Sigmoid colon (tissue), 7 donors: ENCODE measurements at places on chromosomes 7 and 10. TPM values are rescaled to one million over a fixed set of nuclear protein-coding genes. Genes with fewer than 3 reads are reported as not detected.

DNA sequence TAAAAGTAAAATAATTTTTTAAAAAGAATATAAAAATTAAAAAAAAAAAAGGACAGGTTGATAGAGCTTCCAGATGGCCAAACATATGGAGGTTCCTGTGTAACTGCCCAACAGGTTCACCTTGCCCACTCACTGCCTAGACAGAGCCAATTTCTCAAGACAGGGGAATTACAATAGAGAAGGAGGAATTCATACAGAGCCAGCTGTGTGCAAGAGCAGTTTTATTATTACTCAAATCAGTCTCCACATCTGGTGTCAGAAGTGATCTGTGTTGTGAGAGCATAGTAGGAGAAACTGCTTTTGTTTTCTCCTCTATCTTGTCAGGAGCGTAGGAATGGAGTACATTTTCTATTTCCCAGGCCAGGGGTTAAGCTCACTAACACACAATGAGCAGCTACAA lies 31.0 kb downstream of the C7orf33 start:
- peaks cover 8% of the 10 kb centered on the region for H3K4me1 ChIP-seq
- no peak for DNase-seq
- H3K36me3 ChIP-seq: no peaks in the 10 kb centered on the region
- H3K27me3 ChIP-seq: peaks cover 7% of the 10 kb centered on the region
- no peak overlapping the region for H3K27ac ChIP-seq

Gene ZNF365
- total RNA-seq: 0.82 TPM

DNA sequence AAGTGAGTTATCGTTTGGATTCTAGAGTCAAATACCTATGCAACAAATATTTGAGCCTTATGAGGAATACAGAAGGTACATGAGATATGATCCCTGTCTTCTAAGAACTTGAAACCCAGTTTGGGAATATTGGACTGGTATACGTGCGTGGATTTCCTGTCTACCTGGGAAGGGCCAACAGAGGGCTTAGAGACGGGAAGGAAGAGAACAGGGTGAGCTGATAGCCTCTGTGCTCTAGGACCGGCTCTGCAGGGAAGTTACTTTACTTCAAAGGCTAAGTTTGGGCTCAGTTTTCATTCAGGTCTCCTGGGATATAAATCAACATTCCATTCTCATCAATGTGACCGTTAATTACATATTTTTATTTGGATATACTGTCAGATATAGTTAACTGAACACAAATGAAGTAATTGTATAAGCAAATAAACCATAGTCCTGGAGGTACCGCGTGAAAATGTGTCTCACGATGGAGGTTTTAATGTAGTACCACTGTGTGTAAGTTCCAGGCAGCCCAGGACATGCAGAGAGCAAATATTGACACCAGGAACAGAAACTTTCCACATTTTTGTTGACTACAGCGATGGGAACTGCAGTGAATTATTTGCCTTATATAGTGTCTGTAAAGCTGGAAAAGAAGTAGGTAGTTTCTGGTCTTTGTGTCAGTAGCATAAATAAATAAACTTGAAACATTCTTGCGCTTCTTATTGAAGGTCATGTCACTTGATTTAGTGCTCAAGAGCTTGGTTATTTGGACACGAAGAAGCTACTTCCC lies 8.6 kb downstream of the CHST12 start:
- H3K27ac ChIP-seq: peak overlapping the region; percentile 38
- H3K27me3 ChIP-seq: no peaks in the 10 kb centered on the region
- H3K4me3 ChIP-seq: no peak overlapping the region
- no peak for DNase-seq
- H3K4me1 ChIP-seq: peaks cover 42% of the 10 kb centered on the region

DNA sequence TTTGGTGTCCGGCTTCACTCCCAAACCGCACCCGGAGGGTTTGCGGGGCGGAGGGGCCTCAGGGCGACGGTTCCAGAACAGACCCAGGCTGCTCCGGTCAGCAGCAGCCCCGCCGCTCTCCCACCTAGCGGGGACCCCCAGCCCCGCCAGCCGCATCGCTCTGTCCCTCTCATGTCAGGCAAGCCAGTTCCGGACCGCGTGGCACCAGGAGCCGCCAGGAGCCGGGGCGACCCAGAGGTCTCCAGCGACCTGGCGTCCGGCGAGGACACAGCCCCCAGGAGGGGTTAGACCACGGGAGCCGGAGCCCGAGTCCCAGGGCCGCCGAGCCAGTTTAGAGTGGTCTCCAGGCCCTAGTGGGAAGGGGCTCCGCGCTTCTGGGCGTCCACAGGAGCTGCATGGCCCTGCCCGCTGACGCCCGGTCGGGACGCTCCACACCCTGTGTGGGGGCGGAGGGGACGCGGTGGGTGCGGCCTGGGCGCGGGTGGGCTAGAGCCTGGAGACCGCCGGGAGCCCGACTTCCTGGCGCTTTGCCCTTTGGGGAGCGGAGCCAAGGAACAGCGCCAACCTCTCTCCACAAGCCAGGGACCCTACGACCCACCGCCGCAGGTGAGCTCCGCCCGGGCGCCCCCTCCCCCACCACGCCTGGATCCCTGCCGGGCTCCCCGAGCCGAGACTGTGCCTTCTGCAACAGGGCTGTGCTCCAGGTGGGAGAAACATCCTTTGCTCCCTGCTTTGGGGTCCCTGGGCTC lies 43.4 kb downstream of the ZNF117 start:
- peak overlapping the region; percentile 48 for H3K4me3 ChIP-seq
- H3K4me1 ChIP-seq: peaks cover 12% of the 10 kb centered on the region
- no peaks in the 10 kb centered on the region for H3K36me3 ChIP-seq

DNA sequence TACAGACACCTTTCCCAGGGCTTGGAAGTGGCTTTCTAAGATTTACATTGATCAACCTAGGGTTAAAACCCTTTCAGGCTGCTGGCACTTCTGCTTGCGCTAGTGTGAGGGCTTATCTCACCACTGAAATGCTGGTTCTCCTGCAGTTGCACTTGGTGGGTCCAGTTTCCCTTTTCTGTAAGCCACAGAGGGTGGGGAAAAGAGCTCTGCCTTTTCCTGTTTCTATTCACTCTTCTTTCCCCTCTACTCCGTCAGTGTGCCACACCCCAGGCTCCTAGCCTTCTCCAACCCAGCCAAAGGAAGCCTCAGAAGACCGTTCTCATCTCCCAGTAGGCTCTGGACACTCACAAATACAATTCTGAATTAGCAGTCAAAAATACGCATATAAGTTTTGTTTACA lies 19.0 kb upstream of the CAPZA2 start:
- H3K4me1 ChIP-seq: no peaks in the 10 kb centered on the region
- H3K27ac ChIP-seq: no peak overlapping the region
- no peaks in the 10 kb centered on the region for H3K27me3 ChIP-seq
- no peak for DNase-seq

Gene PDE6C
- total RNA-seq: not detected

DNA sequence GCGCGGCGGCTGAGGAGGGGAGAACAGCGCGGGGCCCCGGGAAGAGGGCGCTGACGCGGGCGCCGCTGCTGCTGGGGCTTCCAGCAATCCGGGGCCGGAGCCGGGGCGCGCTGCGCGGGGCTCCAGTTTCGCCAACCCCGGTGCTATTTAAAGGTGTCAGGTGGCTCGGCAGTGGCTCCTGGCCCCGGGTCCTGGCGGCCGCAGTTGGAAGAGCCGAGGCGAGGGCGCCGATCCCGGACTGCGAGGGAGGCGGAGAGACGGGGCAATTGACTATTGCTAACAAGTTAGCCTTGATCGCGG lies 347 bp downstream of the LBX1 start:
- no peak overlapping the region for H3K27ac ChIP-seq
- peak overlapping the region; percentile 17 for H3K4me3 ChIP-seq
- DNase-seq: no peak
- H3K4me1 ChIP-seq: peaks cover 58% of the 10 kb centered on the region
- no peaks in the 10 kb centered on the region for H3K36me3 ChIP-seq
- H3K27me3 ChIP-seq: peaks cover 100% of the 10 kb centered on the region

Gene NKX2-3
- 35.2 TPM for total RNA-seq

- peaks cover 42% of the 10 kb centered on the region for H3K4me1 ChIP-seq
- H3K4me3 ChIP-seq: no peak overlapping the region
- no peak for DNase-seq
- H3K36me3 ChIP-seq: no peaks in the 10 kb centered on the region
- no peaks in the 10 kb centered on the region for H3K27me3 ChIP-seq
These were observed 25.8 kb downstream of the TACC2 start for GRCh38 chr10:122014652-122015248.

DNA sequence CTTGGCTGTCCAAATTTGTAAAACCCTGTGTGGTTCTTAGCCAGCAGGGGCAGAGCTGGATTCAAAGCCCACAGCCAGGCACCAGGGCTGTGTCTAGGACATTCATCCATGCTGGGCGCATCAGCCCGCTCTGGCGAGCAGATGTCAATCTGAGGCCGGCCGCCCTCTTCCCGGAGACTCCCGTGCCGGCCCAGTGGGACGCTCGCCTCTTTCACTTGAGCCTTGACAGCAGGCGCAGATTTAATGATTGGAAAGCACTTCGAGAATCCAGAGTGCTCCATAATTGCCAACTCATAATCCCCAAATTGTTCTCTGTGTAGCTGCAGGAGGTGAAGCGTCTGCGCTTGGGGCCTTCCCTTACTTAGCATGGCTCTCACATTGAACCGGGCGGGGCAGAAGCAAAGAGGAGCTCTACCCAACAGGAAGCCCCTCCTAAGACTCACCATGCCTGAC lies 36.7 kb downstream of the SLIT1 start:
- no peaks in the 10 kb centered on the region for H3K4me1 ChIP-seq
- peak; percentile 50 for DNase-seq
- no peaks in the 10 kb centered on the region for H3K36me3 ChIP-seq

Gene PRLHR
- not detected for total RNA-seq

- H3K4me3 ChIP-seq: no peak overlapping the region
- H3K4me1 ChIP-seq: peaks cover 11% of the 10 kb centered on the region
- no peak overlapping the region for H3K27ac ChIP-seq
- H3K36me3 ChIP-seq: no peaks in the 10 kb centered on the region
- H3K27me3 ChIP-seq: no peaks in the 10 kb centered on the region
- DNase-seq: no peak
These were observed 8.9 kb upstream of the GPER1 start for GRCh38 chr7:1078985-1079384.

GRCh38 chr7:121313793-121314676 lies 14.8 kb upstream of the WNT16 start:
- no peak for DNase-seq
- no peak overlapping the region for H3K27ac ChIP-seq
- H3K36me3 ChIP-seq: no peaks in the 10 kb centered on the region
- no peaks in the 10 kb centered on the region for H3K27me3 ChIP-seq
- no peak overlapping the region for H3K4me3 ChIP-seq
- H3K4me1 ChIP-seq: no peaks in the 10 kb centered on the region

- peaks cover 10% of the 10 kb centered on the region for H3K4me1 ChIP-seq
- H3K4me3 ChIP-seq: no peak overlapping the region
- no peaks in the 10 kb centered on the region for H3K27me3 ChIP-seq
- peak overlapping the region; percentile 35 for H3K27ac ChIP-seq
- no peaks in the 10 kb centered on the region for H3K36me3 ChIP-seq
These were observed 71.7 kb downstream of the MAP3K8 start for GRCh38 chr10:30505543-30506298.

Gene ADCYAP1R1
- 18.7 TPM for total RNA-seq

- DNase-seq: no peak
- no peaks in the 10 kb centered on the region for H3K27me3 ChIP-seq
- H3K27ac ChIP-seq: no peak overlapping the region
These were observed 22.2 kb downstream of the LANCL2 start for GRCh38 chr7:55387062-55387965.

Gene SPDYE5
- not detected for total RNA-seq

Gene GTF2IRD2
- total RNA-seq: 12.2 TPM

DNA sequence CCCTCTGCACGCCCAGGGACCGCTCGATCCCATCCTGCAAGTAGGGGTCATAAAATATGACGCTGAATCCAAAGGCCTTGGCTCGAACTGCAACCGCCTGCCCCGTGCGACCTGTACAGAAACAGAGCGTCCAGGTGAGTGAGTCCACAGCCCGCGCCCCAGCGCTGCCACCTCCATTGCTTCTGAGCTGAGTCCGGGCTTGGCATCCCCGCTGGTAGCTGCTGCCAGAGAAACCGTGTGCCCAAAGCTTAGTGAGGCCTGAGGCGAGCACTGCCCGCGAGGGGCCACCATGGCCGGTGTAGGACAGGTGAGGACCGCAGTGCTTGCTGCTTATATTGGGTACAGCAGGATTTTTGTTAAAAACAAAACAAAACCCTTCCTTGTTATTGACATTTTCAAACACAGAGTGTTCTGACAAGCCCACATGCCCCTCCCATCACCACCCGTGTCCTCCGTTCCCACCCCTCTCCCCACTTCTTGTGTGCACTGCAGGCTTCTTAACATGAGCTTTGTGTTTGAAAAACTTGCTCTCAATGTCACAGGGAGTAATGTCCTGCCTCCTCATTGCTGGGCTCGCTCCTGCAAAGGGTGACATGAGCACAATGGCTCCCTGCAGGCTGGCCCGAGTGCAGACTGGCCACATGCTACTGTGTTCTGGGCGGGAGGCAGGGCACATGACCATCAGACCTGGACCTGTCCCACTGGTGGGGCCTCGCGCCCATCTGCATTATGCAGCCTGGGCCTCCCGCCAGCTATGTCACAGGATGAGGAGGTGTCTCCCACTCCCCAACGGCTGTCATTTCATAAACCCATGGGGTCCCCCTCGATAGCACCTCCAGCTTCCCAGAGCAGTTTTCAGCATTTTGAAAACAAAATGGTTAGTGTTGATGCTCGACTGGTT lies 52.9 kb downstream of the ZRANB1 start:
- no peak overlapping the region for H3K4me3 ChIP-seq
- no peak overlapping the region for H3K27ac ChIP-seq
- peak; percentile 71 for DNase-seq
- H3K36me3 ChIP-seq: peaks cover 43% of the 10 kb centered on the region
- no peaks in the 10 kb centered on the region for H3K27me3 ChIP-seq

Gene ATP6V0A4
- not detected for total RNA-seq

Gene TRPV5
- total RNA-seq: not detected

Gene GSTO2
- total RNA-seq: 2.1 TPM

Gene ACTR1A
- 146 TPM for total RNA-seq

GRCh38 chr7:77649716-77650349 lies 46.4 kb upstream of the RSBN1L start:
- DNase-seq: no peak
- no peak overlapping the region for H3K27ac ChIP-seq
- H3K36me3 ChIP-seq: peaks cover 31% of the 10 kb centered on the region
- H3K4me1 ChIP-seq: peaks cover 6% of the 10 kb centered on the region

Gene ADO
- total RNA-seq: 18.9 TPM

DNA sequence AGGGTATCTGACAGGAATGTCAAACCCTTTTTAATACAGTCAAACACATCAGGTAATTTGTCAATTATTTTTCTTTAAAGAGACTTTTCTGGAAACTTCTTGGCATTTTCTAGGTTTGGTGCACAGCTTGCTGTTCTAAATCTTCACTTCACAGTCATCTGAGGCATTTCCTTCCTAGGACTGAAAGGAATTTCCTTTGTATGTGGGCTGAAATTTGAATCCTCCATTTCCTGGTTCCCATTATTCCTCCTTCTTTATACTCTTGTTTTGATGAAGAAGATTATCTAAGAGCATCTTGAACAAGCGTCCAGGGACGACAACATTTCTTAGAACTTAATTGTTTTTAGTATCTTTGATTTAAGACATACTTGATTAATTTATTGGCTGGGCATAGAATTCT lies 24.9 kb downstream of the CALD1 start:
- no peak for DNase-seq
- H3K27ac ChIP-seq: peak overlapping the region; percentile 94
- no peak overlapping the region for H3K4me3 ChIP-seq
- peaks cover 54% of the 10 kb centered on the region for H3K4me1 ChIP-seq

GRCh38 chr7:129702316-129702715 lies 90.8 kb downstream of the NRF1 start:
- DNase-seq: no peak
- H3K36me3 ChIP-seq: no peaks in the 10 kb centered on the region
- H3K4me1 ChIP-seq: no peaks in the 10 kb centered on the region
